ENCODE measurements at places on chromosomes 12 and 14. TPM values are rescaled to one million over a fixed set of nuclear protein-coding genes. Genes with fewer than 3 reads are reported as not detected.
A peak's percentile ranks its signal among the peaks of the same experiment; 100 is the strongest.

- no peak for DNase-seq
These were observed 130.6 kb upstream of the BTG1 start for GRCh38 chr12:92276276-92276675.

- peak; percentile 44 for DNase-seq
These were observed 759 bp downstream of the NFYB start for GRCh38 chr12:104137001-104137901.

GRCh38 chr14:26410189-26410685, 187.6 kb downstream of the NOVA1 start:
- no peak for DNase-seq

DNA sequence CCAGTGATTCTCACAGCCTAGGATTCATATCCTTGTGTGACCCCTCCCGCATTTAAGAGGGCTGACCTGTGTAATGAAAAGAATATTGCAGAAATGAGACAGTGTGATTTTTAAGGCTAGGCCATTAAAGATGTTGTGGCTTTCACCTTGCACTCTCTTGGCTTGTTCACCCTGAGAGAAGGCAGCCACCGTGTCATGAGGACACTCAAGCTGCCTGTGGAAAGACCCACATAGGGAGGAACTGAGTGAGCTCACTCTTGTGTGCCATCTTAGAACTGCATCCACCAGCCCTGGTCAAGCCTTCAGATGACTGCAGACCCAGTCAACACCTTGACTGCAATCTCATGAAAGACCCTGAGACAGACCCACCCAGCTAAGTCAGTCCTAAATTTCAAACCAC, 46.3 kb upstream of the TMPO start:
- no peak for DNase-seq

GRCh38 chr14:75022655-75023054, 19.9 kb downstream of the EIF2B2 start:
- DNase-seq: no peak

Gene RND1
- total RNA-seq: 7.7 TPM

DNA sequence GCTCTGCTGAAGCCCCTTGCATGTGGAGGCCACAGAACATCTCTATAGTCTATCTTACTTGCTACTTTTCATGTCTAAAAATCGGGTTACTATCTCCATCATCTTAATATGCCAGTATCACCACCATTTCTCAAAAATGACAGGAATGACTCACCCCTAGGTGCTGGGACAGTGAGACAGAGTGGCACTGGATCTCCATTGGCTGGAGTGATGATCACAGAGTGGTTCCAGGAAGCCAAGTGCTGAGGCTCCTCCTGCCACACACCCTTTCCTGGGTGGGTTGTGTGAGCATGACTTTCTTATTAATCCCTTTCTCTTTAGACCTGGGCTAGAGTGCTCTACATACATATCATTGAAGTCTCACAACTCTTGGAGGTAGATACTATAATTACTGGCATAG, 3.3 kb upstream of the ASCL1 start:
- DNase-seq: no peak

Gene COCH
- 0.33 TPM for total RNA-seq

DNA sequence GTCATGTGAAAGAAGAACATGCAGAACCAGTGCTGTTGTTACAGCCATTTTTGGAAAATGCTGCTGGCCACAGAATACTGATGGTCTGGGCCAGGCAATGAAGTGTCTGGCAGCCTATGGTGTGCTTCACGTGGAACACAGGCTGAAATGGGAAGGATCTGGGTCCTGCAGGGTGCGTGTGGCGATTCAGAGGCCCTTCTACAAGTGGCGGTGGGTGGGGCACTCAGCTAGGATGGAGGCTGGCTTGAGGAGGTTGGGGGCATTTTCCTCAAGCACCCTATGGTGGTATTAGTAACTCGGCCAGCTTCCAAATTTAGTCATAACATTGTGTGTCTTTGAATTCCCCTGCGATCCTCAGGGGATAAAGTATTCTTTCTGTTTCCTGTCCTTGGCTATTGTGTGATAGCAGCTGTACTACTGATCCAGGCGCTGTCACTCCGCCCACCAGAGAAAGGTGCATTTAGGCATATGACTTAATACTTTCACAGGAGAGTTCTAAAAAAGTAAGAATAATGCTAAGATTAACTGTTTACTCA, 9.2 kb upstream of the RAD52 start:
- DNase-seq: no peak

DNA sequence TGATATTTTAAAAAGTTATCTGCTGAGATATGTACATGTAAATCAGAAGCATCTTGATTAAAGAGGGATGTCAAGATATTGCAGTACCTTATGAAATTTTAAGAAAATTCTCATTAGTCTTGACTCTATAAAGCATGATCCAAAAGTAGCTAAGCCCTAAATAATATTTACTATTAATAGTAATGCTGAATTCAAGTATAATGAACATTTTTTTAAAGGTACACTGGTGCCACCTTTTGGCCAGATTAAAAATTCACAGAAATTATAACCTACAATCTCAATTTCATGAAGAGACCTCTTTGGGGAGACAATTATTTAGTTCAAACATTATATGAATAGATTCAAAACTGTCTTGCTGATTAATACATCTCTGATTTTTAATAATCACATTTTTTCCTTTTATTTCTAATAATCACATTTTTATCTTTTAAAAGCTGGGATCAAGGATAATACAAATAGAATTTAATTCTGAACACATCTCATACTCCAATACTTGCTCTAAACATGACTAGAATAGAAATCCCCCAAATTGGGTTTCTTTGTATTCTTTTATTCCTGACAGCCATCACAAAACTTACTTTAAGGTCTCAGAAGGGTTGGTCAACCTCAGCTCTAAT, 13.4 kb downstream of the AKAP5 start:
- no peak for DNase-seq

Gene PPFIA2
- total RNA-seq: 0.50 TPM

DNA sequence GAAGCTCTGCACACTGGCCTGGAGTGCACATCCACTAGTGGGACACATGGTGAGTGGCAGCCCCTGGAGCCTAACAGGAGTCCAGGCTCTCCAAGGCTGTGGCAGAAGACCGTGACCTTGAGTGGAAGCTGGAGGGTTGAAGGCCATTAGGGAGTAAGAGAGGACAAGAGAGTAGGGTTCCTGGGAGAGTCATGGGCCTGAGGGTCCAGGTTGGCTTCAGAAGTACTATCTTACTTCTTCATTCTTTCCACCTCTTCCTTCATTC, 406 bp downstream of the IL23A start:
- no peak for DNase-seq

Gene SOS2
- 13.4 TPM for total RNA-seq

GRCh38 chr12:78963439-78964227, 99.1 kb downstream of the SYT1 start:
- DNase-seq: no peak

Gene ADCY4
- 2.2 TPM for total RNA-seq

DNA sequence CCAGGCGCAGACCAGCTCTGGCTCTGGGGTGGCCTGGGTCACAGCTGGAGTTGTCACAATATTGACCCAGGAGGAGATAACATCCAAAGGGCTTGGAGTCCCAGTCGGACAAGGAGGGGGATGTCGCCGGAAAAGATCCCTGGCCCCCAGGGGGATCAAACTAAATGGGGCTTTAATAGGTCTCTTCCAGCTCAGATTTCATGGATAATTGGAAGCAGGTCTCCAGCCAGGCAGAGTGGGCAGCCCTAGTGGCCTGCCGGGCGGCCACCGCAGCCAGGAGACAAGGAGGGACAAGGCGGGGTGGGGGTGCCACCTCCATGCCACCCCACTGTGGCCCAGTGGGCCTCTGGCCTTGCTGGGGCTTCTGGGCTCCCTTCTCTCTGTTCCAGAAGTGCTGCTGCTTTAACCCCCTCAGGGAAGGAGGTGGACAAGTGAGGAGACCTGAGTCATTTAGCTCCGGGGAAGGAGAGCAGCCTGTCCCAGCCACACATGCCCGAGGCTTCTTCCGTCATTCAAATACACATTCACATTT, 23.1 kb upstream of the PGF start:
- DNase-seq: no peak

- DNase-seq: peak; percentile 73
These were observed 75.0 kb downstream of the TGFB3 start for GRCh38 chr14:75906680-75907280.

- DNase-seq: peak; percentile 72
These were observed 14.7 kb upstream of the POC1B start for GRCh38 chr12:89540586-89540985.
